Cerebellum (tissue), 4 donors: ENCODE measurements at places on chromosomes 5 and 9. TPM values are rescaled to one million over a fixed set of nuclear protein-coding genes. Genes with fewer than 3 reads are reported as not detected.

ENTPD2 gene
- 0.45 TPM for total RNA-seq

PPP2R2B gene
- total RNA-seq: 64.4 TPM

- no peak for DNase-seq
Measured at GRCh38 chr5:135448791-135449507, 1.8 kb upstream of the DCANP1 start.

DNA sequence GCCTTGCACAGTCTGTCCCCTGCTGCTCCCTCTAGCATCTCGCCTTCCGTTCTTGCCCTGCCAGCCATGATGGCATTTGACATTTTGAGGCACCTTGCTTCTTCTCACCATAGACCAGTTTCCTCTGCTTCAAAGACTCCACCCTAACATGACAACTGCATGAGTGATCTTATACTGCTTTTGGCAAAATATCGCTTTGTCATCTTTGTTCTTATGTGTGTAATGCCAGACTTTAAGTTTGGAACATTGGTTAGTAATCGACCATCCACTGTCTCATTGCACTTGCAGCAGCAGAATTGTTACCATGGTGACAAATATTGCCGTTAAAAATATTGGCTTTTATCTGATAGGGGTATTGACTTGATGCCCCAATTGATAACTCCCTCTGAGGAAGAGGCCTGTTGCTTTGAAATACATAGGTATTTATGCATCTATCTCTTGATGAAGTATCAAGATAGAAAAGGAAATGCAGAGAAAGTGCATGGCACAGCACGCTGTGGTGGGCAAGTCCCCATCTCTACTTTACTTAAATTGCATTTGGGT lies 6.8 kb downstream of the GARIN3 start:
- DNase-seq: no peak

GRCh38 chr9:71857159-71857558 lies 53.8 kb downstream of the ABHD17B start:
- no peak for DNase-seq

DNA sequence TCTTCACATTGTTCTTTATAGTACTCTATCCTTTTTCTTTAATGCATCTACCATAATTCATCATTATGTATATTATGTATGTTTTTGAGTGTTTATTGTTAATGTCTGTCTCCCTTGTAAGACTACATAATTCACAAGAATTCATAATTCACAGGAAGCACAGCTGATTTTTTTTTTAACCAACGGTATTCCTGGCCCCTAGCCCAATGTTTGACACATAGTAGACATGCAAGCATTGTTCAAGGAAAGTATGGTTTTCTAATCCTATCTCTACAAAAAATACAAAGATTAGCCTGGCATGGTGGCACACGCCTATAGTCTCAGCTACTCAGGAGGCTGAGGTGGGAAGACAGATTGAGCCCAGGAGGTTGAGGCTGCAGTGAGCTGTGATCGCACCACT lies 160.6 kb downstream of the PPP2R2B start:
- DNase-seq: no peak

GRCh38 chr5:65100911-65101631 lies 332.3 kb downstream of the CWC27 start:
- no peak for DNase-seq

OLFML2A gene
- total RNA-seq: 5.4 TPM

SPOCK1 gene
- 40.5 TPM for total RNA-seq

KCTD16 gene
- 20.4 TPM for total RNA-seq

- DNase-seq: no peak
Measured at GRCh38 chr5:112010475-112010874, 253.5 kb upstream of the NREP start.

SLC1A1 gene
- total RNA-seq: 16.7 TPM

DNA sequence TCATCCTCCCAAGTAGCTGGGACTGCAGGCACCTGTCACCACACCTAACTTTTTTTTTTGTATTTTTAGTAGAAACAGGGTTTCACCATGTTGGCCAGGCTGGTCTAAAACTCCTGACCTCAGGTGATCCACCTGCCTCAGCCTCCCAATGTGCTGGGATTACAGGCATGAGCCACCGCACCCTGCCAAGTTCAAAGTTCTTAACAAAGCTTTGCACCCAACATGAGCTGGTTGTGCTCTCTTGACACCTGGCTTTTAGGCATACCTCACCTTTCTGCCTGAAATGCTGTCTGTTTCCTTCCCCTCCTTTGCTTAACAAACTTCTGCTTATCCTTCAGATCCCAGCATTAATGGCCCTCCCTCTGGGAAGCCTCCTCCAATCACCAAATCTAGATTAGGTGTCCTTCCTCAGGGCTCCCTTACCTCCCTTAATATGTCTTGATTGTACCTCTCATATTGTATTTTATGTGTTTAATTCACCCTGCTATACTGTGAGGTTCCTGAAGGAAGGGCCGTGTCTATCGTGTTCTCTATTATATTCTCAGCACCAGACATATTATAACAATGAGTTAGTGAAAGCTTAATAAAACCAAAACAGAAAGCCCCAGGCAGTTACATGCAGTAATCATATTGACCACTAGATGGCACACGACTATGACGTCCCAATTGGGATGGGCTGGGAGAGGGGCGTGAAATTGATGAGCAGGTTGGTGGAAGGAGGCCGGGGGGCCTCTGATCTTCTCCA lies 62.9 kb upstream of the PPARGC1B start:
- DNase-seq: no peak

FTMT gene
- total RNA-seq: not detected

GRCh38 chr5:118937393-118938061 lies 50.8 kb downstream of the DTWD2 start:
- DNase-seq: no peak

- no peak for DNase-seq
Measured at GRCh38 chr5:168432903-168433302, 53.4 kb upstream of the RARS1 start.

TAS2R1 gene
- total RNA-seq: 0.45 TPM

CDX1 gene
- total RNA-seq: not detected

- DNase-seq: no peak
Measured at GRCh38 chr9:121756474-121757280, 105.2 kb downstream of the DAB2IP start.

DNA sequence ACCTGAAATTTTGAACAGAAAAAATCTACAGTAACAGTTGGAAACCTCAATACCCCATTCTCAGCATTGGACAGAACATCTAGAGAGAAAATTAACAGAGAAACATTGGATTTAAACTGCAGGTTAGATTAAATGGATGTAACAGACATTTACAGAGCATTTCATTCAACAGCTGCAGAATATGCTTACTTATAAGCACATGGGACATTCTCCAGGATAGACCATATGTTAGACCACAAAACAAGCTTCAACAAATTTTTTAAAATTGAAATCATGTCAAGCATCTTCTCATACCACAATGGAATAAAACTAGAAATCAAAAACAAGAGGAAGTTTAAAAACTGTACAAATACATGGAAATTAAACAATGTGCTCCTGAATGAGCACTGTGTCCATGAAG lies 316.3 kb downstream of the FAM170A start:
- DNase-seq: no peak

- DNase-seq: no peak
Measured at GRCh38 chr5:51433052-51433710, 49.9 kb downstream of the ISL1 start.

PALM2AKAP2 gene
- total RNA-seq: 4.5 TPM

DNA sequence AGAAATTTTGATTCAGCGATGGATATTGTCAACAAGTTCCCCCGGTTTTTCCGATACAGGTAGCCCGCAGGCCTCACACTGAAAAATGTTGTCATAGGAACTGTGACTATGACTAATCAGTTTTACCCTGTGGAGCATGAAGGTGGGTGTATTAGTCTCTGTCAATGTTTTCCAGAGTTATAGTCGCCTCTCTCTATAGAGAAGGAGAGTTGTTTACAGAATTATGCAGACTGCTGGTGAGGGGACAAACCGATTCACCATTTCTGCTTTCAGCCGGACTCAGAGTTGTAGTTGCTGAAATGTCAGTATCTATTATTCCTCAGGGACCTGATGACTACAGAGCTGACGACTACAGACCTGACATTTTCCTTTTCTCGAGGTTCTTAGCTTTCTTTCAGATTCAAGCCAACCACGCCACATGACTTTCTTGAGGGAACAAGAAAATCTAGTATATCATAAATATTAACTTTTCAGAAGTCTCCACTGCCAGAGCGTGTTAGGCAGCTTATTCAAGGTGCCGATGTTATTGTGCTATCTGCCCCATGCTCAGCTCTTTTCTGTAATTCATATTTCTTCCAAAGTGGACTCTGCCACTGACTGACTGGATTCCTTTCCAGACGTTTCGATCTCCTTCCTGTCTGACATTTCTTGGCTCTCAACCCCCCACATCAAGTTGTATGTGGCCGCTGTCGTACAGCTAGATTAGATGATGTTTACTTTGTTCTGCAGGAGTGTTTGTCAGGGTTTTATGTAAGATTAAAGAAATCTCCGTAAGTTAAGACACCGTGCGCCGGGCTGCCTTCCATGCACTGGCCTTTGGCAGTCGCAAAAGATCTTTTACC lies 178.1 kb downstream of the FGF1 start:
- DNase-seq: no peak

- no peak for DNase-seq
Measured at GRCh38 chr5:90477621-90478215, 3.1 kb downstream of the POLR3G start.

NUTM2F gene
- not detected for total RNA-seq

- DNase-seq: no peak
Measured at GRCh38 chr5:96671441-96671840, 9.3 kb downstream of the CAST start.

- DNase-seq: no peak
Measured at GRCh38 chr9:75814667-75815066, 75.8 kb upstream of the PCSK5 start.
